Heart right ventricle (tissue), 16 donors: ENCODE measurements at places on chromosomes 7 and 10.

GRCh38 chr10:72704117-72704516, 12.2 kb downstream of the MCU start:
- no peak for DNase-seq

- no peak for DNase-seq
Observed at GRCh38 chr10:126090911-126091728, 194.8 kb downstream of the FANK1 start.

- DNase-seq = no peak
Observed at GRCh38 chr7:90212149-90212495, 582 bp downstream of the STEAP2 start.

DNA sequence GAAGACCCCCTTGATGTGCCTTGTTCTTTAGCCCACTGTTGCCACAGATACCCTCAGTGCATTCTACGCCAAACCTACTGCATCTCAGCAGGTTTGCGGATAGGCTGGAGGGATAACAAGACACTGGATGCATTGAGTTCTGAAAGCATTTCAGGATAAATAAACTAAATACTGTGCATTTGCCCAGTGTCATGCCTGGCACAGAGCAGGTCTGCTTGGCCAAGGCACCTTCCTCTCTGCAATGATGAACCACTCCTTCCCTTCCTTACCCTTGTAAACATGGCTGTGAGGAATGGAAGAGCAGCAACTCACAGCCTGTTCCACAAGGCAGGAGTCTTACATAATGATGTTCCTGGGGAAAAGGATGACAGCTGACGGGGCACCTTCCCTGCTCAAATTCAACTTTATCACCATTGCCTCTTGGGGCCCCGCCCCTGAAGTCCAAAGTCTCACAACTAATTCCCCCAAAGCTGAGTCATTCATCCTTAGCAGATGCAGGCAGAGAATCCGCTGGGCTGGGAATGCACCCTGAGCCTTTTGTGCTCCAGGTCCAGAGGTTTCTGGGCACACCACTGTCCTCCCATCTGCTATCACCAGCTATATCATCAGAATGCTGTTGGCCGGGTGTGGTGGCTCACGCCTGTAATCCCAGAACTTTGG, 11.6 kb downstream of the DDX56 start:
- no peak for DNase-seq

DNA sequence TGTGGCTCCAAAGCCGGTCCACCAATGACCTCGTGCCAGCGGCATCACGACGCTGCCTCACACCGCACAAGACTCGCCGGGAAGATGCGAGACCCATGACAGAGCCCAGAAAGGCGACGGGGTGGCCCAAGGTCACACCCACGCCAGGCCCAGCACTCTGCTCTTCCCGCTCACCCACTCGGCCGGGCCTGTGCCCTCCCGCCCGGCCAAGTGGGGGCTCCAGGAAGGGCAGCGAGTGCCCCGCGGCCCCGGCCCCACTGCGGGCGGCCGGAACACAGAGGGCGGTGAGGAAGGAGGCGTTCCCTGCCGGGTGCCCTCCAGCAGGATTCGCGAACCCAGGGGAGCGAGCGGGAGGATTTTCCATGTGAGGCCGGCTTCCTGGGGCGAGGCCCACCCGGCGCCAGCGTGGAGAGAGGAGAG, 56.3 kb downstream of the PDGFA start:
- no peak for DNase-seq

DNA sequence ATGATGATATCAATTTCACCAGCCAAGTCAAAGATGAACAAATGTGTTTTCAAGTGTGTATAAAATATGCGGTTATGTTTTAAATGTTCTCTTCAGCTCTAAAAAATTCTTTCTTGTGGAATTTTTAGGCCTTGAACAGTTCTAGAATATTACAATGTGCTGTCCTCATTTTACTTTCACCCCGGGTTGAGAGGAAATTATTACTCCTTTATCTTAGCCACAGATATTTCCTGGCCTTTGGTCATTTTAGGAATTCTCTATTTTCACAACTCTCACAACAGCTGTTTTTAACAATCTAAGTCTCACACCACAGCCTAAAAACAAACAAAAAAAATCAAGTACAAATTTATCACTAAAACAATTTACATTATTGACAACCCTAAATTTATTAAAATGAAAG, 112.2 kb upstream of the HGF start:
- no peak for DNase-seq

DNA sequence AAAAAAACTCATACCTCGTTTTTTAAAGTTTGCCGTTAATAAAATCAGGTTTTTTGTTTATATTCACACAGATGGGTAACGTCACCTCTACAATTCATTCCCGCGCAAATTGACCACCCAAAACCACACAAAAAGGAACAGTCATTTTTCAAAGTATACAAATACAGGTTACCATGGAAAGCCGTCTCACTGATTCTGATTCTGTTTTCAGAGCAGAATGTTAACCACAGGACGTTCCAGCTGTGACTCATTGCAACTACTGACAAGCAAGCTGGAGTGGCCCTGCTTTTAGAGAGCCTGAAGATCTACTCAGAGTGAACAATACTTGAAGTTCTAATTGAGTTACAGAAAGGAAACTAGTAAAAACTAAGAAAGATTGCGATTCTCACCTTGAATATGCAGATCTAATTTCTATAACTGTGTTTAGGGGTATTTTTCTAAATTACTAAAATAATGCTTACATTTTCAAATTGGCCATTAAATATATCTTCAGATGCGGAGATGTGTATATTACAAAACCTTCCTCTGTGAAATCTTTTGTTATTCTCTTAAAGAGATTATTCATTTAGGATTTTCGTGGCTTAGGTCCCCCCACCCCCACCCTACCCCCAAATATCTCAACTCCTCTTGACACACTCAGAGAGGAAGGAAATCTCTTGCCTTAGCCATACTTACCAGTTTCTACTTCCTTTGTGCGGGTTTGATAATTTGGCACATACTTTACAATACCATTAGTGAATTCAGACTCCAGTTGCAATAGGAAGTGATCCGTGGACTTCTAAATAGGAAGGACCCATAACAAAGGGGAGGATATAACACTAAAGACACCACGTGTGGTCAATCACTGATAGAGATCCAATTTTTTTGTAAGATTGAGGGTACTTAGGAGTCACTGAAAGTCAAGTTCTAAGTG, 106.0 kb downstream of the CUBN start:
- peak; percentile 79 for DNase-seq

GRCh38 chr7:55472928-55473725, 99.2 kb downstream of the VOPP1 start:
- DNase-seq = no peak
